ENCODE measurements at places on chromosomes 2 and 18.
A peak's percentile ranks its signal among the peaks of the same experiment; 100 is the strongest.

DNA sequence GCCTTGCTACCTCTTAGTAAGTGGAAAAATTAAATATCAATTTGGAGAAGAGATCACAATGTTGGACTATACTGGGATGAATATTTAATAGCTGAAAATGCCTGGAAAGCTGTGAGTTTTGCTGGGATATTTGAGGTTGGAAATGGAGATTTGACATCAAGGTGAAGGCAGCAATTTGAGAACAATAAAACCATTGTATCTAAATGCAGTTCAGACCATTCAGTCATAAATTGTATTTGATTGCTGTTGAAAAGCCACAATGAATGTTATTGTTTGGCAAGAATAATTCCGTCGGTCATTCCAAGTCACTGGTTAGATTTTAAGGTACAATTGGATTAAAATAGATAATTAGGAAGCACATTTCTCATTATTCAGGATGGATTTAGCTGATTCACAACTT lies 325.6 kb downstream of the HRH4 start:
- DNase-seq, result no peak

GRCh38 chr2:71452565-71452964 lies 796 bp upstream of the DYSF start:
- DNase-seq, result peak; percentile 53

DNA sequence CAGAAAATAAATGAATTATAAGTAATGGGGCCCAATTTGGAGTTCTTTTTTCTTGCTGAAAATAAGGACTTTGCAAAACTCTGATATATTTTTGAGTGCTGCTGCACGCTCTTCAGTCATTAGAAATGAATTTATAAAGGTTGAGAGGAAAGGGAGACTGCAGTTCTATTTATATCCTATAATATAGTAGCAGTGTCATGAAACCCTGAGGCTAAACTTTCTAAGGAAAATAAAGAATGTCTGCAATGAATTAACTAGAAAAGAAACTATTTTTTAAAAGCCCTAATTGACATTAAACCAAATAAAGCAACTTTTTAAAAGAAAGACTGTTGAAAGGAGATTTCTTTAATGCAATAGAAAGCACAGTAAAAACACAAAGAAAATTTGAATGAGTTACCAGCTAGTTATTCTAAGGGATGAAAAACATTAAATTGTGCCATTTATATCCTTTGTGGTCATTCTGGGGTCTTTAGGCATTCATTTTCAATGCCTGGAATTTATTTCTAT lies 1072.8 kb upstream of the TMEFF2 start:
- no peak for DNase-seq

DNA sequence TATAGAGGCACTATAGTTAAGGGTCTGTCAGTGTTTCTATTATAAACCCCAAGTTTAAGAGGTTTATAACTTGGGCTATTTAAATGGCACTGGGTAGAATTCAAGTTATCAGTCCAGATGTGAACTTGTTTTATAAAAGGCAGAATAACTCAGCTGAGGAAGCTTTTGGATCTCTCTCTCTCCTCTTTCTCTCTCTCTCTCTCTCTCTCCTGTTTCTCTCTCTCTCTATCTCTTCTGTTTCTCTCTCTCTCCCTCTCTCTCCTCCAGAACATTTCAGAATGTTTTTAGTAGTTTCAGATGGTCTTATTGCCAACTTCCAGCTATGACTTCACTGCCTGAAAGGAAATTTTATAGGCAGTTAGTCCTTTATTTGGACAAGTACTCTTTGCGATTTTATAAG lies 6.4 kb upstream of the BCL11A start:
- DNase-seq, result no peak

- DNase-seq, result no peak
Measured at GRCh38 chr2:157760949-157761348, 115.2 kb downstream of the ACVR1 start.

DNA sequence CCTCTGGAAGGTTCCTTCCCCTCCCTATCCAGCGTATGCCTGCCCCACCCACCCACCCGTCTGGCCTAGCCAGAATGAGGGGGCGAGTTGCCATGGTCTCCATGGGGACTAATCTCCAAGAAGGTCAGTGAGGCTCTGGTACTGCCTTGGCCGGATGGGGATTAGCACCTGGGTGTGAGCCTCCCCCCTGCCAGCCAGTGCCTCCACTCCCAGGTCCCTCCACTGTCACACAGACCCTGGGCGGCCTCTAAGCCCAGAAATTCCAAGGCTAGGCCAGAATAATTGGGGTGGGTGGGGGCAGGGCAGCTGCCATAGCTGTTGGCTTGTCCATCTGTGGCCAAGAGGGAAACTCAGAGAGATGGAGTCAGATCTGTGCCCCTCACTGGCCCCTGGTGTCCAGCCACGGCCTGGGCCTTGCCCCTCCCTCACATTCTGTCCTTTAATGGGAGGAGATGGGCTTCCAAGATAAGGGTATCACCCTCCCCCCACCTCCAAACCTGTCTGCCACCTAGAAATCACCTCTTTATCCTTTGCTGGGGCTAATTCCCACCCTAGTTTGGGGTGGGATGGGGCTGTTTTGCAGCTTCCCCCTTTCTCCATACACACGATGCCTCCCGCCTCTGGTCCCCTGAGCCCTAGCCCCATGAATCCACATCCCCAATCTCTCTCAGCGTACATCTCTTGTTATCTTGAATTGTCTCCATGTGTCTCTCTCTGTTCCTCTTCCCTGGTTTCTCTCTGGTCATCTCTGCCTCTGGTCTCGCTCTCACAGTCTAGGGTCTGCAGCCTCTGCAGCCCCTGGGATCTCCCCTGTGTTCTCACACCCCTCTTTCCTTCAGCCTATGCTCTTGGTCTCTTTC lies 6.0 kb upstream of the CRYBA2 start:
- DNase-seq, result no peak

- no peak for DNase-seq
Measured at GRCh38 chr2:111201214-111201613, 80.5 kb downstream of the BCL2L11 start.

DNA sequence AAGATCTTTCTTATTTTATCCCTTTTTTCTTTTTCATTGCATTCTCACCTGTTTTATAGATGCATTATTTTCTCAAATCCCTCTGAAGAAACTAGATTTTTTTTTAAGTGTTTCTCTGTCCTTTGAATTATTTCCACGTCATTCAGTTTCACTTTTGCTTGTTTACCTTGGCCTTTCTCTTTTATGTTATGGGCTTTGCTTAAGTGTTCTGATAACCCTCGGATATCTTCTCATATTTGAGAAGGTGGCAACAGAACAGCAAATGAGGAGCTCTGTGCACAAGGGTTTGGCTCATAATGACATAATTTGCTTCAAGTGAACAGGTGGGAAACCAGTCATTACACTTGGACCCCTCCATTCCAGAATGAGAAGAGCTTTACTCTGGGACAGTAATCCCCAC lies 111.9 kb downstream of the C1D start:
- DNase-seq, result no peak

DNA sequence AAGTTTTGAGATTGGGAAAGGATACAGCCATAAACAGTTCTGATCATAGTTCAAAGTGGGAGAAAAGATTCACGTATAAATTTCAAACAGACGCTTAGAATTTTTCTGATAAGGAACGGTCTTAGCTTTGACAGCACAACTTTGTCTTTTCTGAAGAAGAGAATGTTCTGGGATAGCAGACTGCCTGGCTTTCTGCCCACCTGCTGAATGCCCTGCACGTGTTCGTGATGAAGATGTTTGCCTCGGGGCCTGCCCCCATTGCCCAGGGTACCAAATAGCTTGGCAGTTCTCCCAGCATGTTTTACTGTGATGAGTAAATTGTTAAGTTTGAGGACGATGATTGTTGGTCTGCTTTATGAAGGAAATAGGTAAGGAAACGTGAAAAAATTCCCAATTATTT lies 4.6 kb downstream of the MRPL33 start:
- DNase-seq, result no peak

DNA sequence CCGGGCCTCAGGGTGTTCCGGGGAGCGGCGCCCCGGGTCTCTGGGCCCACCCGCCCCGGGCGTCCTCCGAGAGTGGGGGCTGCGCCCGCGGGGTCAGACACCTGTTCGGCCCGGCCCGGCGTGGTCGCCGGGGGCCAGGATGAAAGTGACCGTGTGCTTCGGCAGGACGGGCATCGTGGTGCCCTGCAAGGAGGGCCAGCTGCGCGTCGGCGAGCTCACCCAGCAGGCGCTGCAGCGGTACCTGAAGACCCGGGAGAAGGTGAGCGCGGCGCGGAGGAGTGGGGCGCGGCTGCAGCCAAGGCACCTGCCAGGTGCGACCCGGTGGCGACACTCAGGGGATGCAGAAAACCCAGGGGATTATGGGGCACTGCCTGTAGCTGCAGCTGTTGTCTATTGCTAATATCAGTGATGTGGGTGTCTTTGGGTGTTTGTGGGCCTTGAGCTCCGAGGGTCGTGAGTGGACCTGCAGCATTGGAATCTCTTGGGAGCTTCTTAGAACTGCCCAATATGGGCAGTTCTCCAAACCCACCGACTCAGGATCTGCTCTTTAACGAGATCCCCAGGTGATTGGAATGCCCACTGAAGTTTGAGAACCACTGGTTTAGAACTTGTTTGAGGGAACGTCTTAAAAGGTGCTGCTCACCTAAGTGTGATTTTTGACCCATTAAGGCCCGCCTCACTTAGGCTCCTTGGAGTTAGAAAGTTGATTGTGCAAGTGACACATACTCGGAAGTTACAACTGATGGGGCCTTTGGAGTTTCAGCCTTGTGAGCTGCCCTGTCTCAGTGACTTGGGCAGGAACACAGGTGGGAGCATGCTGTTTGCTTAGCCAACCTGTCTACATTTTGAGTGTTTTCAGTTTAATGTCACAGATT lies 823 bp downstream of the PARD3B start:
- no peak for DNase-seq

GRCh38 chr2:903223-903900 lies 47.3 kb upstream of the SNTG2 start:
- DNase-seq, result no peak

DNA sequence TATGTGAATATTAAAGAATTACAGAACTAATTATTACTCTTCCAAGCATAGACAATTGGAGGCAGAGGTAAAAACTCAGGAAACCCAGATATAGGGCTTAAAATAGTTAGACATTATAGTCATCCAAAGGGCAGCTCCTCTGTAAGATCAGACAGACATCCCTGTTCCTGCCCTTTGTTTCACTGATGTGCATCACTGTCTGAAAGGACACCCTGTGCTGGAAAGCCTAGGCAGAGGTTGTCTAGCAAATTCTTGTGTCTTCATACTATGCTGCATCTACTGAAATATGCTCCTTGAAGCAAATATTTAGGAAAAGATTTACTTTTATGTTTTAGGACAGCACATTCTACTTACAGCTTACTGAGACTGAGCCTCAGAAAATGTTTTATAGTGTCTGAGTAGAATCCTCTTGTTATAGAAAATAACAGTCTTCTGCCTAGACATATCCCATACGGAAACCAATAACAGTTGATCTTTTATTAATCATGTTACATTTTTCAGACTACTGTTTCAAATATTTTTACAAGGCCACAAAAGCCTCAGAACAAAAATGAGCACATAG lies 977.3 kb upstream of the CDH2 start:
- no peak for DNase-seq

GRCh38 chr2:163490281-163490680 lies 245.5 kb downstream of the FIGN start:
- no peak for DNase-seq

- no peak for DNase-seq
Measured at GRCh38 chr18:331221-331821, 63.5 kb upstream of the THOC1 start.

DNA sequence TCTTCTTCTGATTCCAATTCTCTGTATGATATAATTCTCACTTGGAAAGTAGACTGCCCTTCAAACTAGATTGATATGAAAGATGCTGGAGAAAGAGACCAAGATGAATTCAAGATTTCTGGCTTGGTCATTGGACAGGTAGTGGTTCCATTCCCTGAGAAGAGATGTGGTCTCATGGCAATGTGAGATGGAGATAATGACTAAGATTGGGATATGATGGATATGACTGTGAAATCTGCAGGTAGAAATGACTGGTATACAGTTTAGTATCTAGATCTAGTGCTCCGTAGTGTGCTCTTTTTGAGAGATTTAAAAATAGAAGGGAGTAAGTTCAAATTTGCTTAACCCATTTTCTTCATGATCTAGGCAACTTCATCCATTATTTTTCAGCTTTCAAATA lies 425.4 kb upstream of the TRIB2 start:
- DNase-seq, result no peak

- DNase-seq, result no peak
Measured at GRCh38 chr2:19504400-19505198, 146.2 kb upstream of the OSR1 start.

GRCh38 chr18:44123743-44124142 lies 556.9 kb upstream of the SETBP1 start:
- DNase-seq, result no peak

- DNase-seq, result no peak
Measured at GRCh38 chr2:177243073-177243472, 21.5 kb downstream of the NFE2L2 start.

DNA sequence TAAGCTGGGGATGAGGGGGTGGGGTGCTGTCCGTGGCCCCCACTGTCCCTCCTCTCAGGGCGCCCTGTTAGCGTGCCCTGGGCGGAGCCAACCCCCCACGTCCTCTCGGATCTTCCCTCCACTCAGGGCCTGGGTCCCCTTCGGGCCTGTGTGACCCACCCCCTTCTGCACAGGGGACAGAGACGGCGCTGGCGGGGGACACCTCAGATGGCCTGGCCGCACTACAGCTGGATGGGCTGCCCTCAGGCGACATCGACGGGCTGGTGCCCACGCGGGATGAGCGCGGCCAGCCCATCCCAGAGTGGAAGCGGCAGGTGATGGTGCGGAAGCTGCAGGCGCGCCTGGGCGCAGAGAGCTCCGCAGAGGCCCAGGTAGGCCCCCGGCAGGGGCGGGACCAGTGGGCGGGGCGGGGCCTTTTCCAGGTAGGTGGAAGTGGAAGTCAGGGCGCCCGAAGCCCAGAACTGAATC lies 9.9 kb upstream of the KLHL30 start:
- no peak for DNase-seq

DNA sequence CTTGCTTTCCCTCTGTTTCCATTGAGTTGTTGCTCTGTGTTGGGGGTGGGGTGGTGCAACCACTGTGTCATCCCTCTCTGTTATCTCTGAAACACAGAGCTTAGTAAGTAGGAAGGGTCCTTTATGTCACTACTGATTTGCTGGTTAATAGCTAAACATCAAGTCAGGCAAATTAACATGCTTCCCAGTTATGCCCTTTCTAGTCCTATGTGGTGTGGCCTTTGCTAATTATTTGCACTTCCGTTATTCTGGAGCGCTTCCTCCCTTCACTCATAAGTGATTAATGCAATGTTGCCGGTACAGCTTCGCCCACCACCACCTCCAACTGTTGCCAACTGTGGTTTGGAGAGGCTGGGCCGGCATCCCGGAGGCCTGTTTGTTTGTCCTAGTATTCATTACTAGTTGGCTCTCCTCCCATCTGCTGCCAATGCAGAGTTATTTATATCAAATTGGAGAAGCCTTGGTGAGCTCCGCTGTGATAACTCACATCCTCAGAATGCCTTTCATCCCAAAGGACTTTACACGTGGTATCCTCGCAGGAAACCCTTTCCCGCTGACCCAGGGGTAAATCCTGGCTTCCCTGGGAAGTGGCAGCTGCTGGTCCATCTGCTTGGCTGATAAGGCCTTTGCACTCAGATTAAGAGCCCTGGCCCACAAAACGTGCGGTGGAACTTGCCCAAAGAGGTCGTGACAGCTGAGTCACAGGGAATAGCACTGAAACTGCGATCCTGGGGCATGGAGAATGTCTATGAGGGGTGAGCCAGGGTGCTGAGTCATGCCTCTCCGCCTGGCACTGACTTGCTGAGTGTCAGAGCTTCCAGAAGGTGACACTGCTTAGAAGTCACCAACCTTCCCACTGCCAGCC lies 72.0 kb upstream of the ZCCHC2 start:
- DNase-seq, result peak; percentile 71

GRCh38 chr2:236338495-236339184 lies 74.4 kb upstream of the ASB18 start:
- DNase-seq, result no peak
